Smooth muscle cell of the brain vasculature (primary cell): ENCODE measurements at places on chromosomes 5 and 9.

GRCh38 chr5:136135536-136135935 lies 2.9 kb downstream of the SMAD5 start:
- peak; percentile 2 for DNase-seq

- DNase-seq, result no peak
Observed at GRCh38 chr5:3011764-3012017, 260.2 kb upstream of the IRX2 start.

GRCh38 chr9:25224309-25224708 lies 453.9 kb downstream of the TUSC1 start:
- DNase-seq, result no peak

- DNase-seq, result no peak
Observed at GRCh38 chr5:133612249-133612860, at the start of gene FSTL4. Gene FSTL4 (minus strand): TSS chr5:133612541.

- DNase-seq, result no peak
Observed at GRCh38 chr5:120769312-120769872, 305.3 kb downstream of the PRR16 start.

- no peak for DNase-seq
Observed at GRCh38 chr9:134065612-134066419, 2.0 kb downstream of the BRD3 start.

DNA sequence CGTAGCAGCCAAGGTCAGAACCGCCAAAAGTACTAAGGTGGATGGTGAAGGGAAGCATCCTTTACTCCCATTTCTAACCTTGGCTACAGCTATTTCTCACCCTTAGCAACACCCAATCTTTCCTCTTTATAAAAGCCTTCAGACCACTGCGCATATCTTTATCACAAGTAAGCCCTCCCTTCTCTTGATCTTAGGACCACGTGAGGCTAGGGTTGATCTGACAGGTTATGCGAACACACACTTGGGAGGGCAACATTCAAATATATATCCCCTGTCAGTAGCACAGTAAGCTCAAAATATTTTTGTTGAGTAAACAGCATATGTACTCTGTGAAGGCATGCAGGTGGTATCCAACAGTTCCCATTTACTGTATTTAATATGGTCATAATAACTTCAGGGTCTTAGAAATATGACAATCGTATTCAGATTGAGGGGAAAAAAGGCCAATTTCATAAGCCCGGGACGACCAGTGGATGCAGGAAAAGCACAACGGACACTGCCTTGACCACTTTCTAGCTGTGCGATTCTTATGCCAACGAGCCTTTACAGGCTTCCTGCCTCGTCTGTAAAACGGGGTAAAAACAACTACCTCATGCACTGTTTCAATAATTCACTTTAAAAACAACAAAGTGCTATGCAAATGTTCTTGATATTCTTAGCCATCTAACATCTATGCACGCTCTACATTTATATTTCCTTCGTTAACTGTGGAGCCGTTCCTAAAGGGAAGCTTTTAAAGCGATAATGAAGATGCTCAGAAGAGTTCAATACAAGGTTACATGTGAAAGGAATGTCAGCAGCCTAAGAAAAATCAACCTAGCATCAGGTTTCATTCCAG lies 1.3 kb downstream of the ARSB start:
- DNase-seq, result no peak

DNA sequence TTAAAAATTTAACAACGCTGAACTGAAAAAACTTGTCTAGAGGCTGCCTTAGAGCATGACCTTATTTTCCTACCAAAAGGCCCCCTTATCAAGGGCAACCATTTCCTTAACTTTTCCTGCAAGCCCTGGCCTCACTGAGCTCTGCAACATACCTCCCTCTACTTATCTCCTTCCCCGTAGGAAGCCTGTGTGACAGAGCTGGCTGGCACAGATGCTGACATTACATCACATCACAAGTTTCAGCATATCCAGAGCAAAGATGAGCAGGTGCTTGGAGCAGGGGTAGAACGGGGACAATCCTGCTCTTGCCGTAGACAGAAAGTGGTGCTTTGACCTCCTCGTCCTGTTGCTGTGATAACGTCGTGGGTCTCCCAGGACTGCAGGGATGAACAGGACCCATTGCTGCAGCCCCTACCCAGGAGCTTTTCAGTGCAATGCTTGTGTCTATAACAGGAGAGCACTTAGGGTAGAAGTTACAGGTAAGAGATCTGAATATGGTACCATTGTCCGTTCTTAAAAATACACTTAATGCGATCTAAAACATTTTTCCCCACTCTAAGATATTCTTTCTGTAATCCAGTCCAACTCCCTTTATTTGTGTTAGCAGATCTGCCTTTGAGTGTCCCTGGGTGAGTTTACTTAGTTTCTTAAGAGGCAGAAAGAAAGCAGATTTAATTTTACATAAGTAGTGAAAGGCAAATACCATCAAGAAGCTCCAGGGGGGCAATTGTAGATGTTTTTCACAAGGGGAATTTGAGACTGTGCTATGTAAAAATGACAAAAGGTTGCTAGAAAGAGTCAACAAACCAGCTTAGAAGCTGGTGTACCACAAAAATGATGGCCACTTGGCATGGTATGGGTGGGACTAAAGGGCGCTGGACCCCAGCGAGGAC lies 101.9 kb upstream of the EFNA5 start:
- no peak for DNase-seq

GRCh38 chr5:142587354-142587965 lies 98.4 kb downstream of the FGF1 start:
- DNase-seq, result no peak

DNA sequence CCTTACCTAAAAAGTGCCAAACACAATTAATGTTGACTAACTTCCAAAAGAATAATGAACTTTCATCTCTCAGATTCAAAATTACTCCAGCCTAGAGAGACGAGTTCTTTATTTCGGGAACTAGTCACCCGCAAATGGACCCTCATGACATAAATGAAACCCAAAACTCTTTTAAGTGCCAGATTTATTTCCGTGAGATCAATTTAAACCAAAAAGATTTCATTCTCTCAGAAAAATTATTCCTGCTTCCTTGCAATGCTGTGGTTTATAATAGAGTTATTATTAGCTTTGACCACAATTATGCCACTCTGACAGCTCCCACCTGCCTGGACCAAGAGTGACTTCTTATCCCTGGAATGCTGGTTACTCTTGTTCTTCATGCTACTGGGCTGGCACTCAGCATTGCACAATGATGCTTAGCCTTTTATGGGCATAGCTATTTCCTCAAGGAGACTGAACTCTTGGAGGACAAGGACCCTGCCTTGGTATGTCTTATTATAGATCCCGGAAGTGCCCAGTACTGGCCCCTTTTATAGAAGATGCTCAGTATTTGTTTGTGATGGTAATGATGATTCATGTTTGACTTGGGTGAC lies 183.5 kb downstream of the SNX18 start:
- DNase-seq, result no peak

DNA sequence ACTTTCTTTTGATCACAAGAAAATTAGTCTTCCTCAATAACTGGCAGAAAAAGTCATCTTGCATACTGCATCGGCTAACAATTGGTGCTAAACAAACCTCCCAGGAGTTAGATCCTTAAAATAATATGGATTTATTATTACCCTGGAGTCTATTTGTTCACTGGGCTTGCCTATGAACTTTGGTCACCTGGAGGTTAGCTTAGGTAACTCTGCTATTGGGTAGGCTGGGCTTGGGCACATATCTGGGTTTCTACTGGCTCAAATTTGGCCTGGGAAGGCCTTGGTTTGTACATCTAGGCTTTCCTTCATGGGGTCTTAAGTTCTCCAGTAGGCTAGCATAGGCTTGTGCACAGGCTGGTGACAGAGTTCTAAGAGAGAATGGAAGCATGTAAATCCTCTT lies 279.9 kb downstream of the RASEF start:
- no peak for DNase-seq

- no peak for DNase-seq
Observed at GRCh38 chr9:128429513-128430086, 8.9 kb downstream of the CERCAM start.

DNA sequence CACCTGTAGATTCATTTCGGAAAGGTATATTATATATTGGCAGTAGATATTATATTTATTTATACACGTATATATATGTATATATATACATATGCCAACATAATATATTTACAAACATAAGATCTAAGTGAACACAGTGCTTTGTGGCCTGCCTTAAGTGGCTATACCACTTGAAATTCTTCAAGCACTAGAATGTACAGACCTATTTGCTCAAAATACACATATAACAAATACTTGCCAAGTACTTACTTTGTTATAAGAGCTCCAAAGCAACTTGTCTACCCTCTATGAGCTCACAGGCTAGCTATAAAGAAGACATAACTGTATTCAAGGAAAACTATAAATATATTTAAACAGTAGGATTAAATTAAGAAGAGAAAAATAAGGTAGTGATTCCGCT lies 33.6 kb upstream of the SLC36A1 start:
- DNase-seq, result no peak

DNA sequence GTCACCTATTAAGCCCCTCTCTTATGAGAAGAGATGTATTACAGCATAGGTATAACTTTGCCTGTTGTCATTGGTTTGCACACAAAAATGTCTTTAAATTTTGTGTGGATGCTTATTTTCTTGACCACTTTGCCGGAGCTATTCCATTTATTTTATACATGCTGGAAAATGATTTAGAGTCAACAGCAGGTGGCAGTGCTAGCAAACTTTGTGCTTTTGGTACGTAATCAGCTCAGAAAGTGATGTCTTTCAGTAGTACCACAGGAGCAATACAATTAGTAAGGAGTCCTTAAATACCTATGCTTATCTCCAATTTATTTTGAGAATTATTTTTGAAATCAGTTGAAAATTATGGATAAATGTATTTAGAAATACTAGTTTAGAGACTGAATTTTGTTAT lies 19.8 kb upstream of the NUDT12 start:
- no peak for DNase-seq

- DNase-seq, result peak; percentile 10
Observed at GRCh38 chr9:76873056-76873792, 32.7 kb downstream of the PRUNE2 start.
